HepG2 (cell line): ENCODE measurements at places on chromosomes 2 and 18.

- no peak for DNase-seq
Measured at GRCh38 chr2:149056541-149057255, 18.2 kb downstream of the LYPD6B start.

- no peak for DNase-seq
Measured at GRCh38 chr2:100524331-100524730, 38.5 kb upstream of the PDCL3 start.

DNA sequence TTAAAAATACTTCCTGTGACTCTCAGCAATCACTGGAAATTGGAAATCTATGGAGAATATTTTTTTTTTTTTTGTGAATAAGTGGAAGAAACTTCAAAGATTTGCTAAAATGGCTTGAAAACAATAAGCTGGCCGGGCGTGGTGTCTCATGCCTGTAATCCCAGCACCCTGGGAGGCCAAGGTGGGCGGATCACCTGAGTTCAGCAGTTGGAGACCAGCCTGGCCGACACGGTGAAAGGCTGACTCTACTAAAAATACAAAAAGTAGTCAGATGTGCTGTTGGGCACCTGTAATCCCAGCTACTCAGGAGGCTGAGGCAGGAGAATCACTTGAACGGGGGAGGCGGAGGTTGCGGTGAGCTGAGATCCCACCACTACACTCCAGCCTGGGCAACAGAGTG lies 155.5 kb upstream of the CAVIN2 start:
- DNase-seq = no peak

DNA sequence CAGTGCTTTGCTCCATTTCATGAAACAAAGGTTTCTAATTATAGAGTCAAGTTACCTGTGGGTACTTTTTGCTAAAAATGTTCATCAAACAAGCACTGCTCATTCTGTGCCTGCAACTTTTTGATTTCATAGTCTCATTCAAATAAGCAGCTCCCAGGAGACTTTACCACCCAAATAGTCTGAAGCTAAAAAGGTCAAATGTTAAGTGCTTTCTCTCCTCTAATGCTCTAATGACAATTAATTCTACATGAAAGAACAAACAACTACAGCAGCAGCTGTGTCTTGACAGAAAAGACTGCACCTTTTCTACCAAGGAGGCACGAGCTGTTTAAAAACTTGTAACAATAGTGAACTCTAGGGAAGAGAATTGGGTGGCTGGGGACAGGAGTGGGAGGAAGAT lies 65.3 kb downstream of the CCDC93 start:
- no peak for DNase-seq
